T-cell (primary cell): ENCODE measurements at places on chromosomes 7 and 10.

- no peak overlapping the region for H3K27ac ChIP-seq
- H3K4me3 ChIP-seq, result no peak overlapping the region
- H3K36me3 ChIP-seq, result no peaks in the 10 kb centered on the region
- no peaks in the 10 kb centered on the region for H3K4me1 ChIP-seq
These were observed 589.0 kb downstream of the NXPH1 start for GRCh38 chr7:9022456-9022855.

DNA sequence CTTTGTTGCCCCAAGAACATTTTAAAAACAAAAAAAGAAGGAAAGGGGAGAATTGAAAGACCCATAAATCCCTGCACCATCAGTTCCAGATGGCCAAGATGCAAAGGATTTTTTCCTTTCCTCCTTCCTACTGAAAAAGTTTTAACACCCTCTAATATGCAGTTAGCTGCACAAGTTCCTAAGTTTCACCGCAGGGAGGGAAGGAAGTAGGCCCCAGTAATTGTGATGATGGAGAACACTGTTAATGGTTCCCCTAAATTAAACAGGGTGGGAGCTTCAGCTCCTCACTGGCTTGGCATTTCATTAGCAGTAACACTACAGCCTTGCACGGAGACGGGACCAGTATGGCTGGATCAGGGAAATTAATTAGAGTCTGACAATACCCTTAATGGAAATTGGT, 63.7 kb upstream of the PPIF start:
- H3K27ac ChIP-seq, result no peak overlapping the region
- no peaks in the 10 kb centered on the region for H3K27me3 ChIP-seq
- no peak for DNase-seq

GRCh38 chr10:24790599-24790998, 66.9 kb upstream of the ARHGAP21 start:
- no peak for DNase-seq
- no peak overlapping the region for H3K27ac ChIP-seq
- H3K4me3 ChIP-seq, result no peak overlapping the region
- H3K27me3 ChIP-seq, result no peaks in the 10 kb centered on the region
- no peaks in the 10 kb centered on the region for H3K36me3 ChIP-seq

DNA sequence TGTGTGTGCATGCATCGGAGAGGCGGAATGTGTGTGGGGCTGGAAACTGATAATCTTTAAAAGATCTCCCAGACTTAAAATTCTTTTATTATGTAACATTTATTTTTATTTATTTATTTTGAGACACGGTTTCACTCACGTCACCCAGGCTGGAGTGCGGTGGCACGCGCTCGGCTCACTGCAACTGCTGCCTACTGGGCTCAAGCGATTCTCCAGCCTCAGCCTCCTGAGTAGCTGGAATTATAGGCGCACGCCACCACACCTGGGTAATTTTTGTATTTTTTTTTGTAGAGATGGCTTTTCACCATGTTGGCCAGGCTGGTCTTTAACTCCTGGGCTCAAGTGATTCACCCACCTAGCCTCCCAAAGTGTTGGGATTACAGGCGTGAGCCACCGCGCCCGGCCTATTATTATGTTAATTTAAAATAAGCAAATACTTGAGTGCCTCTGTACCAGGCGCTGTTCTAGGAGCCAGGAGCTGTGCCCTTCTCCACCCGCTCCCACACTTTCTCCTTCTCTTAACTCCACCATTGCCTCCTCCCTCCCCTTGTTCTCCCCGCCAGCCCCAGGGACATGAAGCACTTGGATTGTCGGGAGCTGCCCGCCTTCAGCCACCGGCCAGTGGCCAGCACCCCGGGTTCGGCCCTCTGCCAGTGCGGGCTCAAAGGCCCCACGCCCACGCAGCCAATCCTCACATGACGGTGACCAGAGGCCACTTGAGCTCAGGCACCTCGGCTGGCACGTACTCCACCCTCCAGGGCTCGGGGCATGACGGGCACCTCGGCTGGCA, 163.6 kb downstream of the DNAJB6 start:
- no peak overlapping the region for H3K27ac ChIP-seq
- peaks cover 14% of the 10 kb centered on the region for H3K27me3 ChIP-seq
- no peak overlapping the region for H3K4me3 ChIP-seq
- no peaks in the 10 kb centered on the region for H3K36me3 ChIP-seq
- peaks cover 16% of the 10 kb centered on the region for H3K4me1 ChIP-seq

DNA sequence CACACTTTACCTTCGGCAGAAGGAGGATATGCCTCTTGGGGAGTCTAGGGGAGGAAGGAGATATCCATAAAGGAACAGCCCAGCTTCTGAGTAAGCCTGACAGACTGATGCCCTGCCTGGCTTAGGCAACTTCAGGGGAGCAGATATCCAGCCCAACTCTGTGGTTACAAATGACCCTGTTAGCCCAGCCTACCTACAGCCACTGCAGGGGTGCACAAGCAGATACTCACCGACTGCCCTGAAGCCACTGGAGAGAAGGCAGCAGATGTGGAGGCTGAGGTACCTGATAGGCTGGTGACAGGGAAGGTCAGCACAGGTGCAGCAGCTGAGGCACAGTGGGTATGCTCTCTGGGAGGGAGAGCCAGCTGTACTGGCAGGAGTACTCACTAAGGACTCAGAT, 770.2 kb downstream of the GRID1 start:
- no peak for DNase-seq
- H3K36me3 ChIP-seq, result no peaks in the 10 kb centered on the region
- H3K4me3 ChIP-seq, result no peak overlapping the region
- H3K27ac ChIP-seq, result no peak overlapping the region

- DNase-seq, result no peak
- no peak overlapping the region for H3K4me3 ChIP-seq
- H3K36me3 ChIP-seq, result no peaks in the 10 kb centered on the region
- H3K27ac ChIP-seq, result no peak overlapping the region
- no peaks in the 10 kb centered on the region for H3K4me1 ChIP-seq
These were observed 64.8 kb downstream of the TNS3 start for GRCh38 chr7:47516985-47517600.

GRCh38 chr7:105916603-105917002, 40.2 kb upstream of the ATXN7L1 start:
- H3K4me1 ChIP-seq, result no peaks in the 10 kb centered on the region
- H3K27ac ChIP-seq, result no peak overlapping the region
- DNase-seq, result no peak
- no peaks in the 10 kb centered on the region for H3K27me3 ChIP-seq

DNA sequence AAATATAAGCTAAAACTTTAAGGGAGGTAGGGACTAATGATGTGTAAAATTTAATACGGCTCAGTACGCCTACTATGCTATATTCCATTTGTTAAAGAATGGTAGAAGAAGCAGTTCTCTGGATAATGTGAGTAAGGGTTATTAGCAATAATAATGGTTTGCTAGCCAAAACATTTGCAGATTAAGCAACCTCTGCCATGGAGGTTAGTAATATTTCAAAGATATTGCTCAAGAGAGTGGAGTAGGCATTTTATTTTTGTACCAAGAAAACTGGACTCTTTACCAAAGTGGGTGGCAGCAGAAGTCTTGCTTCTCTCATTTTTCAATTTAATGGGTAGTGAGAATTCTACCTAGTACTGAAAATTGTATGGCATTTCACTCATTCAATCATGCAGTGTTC, 158.9 kb upstream of the TMEM106B start:
- no peak for DNase-seq
- H3K4me1 ChIP-seq, result no peaks in the 10 kb centered on the region
- no peak overlapping the region for H3K4me3 ChIP-seq
- no peak overlapping the region for H3K27ac ChIP-seq

DNA sequence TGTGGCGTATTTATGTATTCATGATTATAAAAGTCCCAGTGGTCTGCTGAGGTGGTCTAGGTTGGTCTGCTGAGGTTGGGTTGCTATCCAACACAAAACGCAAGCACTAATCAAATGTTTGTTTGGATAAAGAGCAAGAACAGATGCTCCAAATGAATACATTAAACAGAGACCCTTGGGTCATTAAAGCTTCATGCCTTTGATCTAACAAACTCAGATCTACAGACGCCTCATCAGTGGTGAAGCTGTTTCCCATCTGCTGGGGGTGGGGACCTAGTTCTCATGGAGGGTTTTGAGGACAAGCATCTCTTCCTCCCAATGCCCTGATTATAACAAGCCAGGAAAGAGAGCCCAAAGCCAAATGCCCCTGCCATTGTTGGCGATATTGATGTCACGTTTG, 786.7 kb downstream of the NRG3 start:
- H3K36me3 ChIP-seq, result no peaks in the 10 kb centered on the region
- no peaks in the 10 kb centered on the region for H3K4me1 ChIP-seq

DNA sequence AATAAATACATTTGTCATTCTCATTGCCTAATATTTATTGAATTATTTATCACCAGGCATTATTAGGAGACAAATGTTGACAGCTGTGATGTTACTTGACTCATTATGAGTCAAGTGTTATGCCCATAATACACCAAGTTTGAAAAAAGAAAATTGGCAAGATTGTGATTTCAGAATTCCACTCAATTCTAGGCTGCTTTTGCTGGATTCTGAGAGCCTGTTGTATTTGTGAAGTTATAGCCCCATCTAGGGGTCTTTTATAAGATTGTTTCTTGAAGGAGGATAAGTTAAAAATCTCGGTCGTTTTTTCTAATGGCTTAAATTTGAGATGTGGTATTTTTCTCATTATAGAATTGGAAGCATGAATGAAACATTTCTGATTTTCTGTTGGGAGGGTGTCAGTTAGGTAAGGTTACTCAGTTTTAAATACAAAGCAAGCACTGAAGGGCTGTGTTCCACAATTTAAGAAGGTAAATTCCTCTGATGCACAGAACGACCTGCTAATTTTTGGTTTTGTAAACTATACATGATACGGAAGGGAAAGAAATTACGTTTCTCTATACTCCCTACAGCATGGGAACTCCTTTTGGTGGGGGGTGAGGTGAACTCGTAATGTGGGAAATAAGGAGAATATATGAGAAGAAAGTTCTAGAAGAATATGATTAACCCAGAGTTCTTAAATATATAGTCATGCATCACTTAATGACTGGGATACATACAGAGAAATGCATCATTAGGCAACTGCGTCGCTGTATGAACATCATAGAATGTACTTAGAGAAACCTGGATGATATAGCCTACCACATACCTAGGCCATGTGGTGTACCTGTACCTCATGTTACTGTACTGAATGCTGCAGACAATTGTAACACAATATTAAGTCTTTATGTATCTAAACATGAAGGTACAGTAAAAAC, 2.6 kb downstream of the STK31 start:
- no peaks in the 10 kb centered on the region for H3K4me1 ChIP-seq
- no peak overlapping the region for H3K4me3 ChIP-seq
- no peaks in the 10 kb centered on the region for H3K27me3 ChIP-seq

- no peak overlapping the region for H3K27ac ChIP-seq
- peaks cover 8% of the 10 kb centered on the region for H3K27me3 ChIP-seq
- H3K36me3 ChIP-seq, result no peaks in the 10 kb centered on the region
- DNase-seq, result no peak
- no peak overlapping the region for H3K4me3 ChIP-seq
- H3K4me1 ChIP-seq, result no peaks in the 10 kb centered on the region
These were observed 308.1 kb downstream of the TCERG1L start for GRCh38 chr10:131003455-131003854.

- no peaks in the 10 kb centered on the region for H3K36me3 ChIP-seq
- H3K27me3 ChIP-seq, result peaks cover 3% of the 10 kb centered on the region
- no peak overlapping the region for H3K4me3 ChIP-seq
- H3K4me1 ChIP-seq, result no peaks in the 10 kb centered on the region
These were observed 7.5 kb downstream of the LAMB1 start for GRCh38 chr7:107995184-107996071.

DNA sequence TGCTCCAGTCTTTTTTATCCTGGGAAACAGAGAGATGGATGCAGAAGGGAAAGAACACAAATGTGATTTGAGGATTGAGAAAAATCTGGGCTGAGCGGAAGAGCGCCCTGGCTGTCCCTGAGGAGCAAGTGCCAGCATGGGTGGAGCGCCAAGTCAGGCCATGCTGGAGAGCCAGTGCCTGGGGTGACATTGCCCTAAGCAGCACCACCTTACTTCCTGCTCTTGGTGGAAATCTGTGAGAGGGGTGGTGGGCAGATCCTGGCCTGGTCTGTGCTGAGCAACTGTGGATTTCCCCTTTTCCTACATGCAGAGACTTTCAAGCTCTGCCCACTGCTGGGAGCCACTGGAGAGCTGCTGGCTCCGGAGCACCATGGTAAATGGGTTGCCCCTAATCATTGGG, 36.9 kb downstream of the DDIT4 start:
- H3K27ac ChIP-seq, result no peak overlapping the region
- H3K36me3 ChIP-seq, result no peaks in the 10 kb centered on the region
- no peak for DNase-seq
- peaks cover 5% of the 10 kb centered on the region for H3K27me3 ChIP-seq
- peaks cover 60% of the 10 kb centered on the region for H3K4me1 ChIP-seq

GRCh38 chr10:126647116-126647515, 23.4 kb downstream of the C10orf90 start:
- peaks cover 6% of the 10 kb centered on the region for H3K27me3 ChIP-seq
- H3K4me3 ChIP-seq, result no peak overlapping the region
- no peaks in the 10 kb centered on the region for H3K36me3 ChIP-seq
- DNase-seq, result no peak

DNA sequence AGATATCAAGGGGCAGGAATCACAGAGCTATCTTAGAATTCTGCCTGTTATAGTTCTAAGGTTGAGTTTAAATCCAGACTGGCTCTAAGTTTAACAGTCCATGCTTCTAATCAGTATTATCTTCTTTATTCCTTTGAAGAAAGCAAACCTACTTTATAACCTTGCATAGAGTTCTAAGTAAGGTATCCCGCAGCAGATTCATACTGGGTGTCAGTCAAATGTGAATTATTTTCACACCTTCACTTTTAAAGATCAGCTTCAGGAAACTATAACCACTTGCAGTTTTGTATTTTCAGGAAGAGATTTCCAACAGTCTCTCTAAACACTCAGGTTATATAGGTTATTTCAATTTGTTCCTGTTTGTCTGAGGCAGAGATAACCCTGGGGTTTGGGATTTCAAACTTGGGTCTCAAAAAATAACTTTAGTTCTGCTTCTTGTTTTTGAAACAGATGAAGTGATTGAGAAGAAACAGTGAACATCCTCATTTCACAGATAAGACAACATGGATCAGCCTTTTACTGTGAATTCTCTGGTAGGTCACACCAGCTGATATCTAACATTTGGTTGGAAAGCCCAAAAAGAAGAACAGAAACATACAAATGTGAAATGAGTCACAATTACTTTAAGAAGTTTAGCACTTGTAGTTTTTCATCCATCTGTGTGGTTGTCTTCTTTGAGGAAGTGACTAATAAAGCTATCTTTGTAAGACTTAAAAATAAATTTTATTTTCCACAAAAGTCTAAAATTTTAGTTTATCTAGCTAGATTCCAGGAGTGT, 21.4 kb downstream of the STAMBPL1 start:
- no peak overlapping the region for H3K4me3 ChIP-seq
- no peak for DNase-seq
- H3K4me1 ChIP-seq, result peaks cover 9% of the 10 kb centered on the region
- H3K27ac ChIP-seq, result no peak overlapping the region
- H3K27me3 ChIP-seq, result no peaks in the 10 kb centered on the region
